Small intestine (tissue), 16 donors: ENCODE measurements at places on chromosomes 2 and 18.
A peak's percentile ranks its signal among the peaks of the same experiment; 100 is the strongest.

DNA sequence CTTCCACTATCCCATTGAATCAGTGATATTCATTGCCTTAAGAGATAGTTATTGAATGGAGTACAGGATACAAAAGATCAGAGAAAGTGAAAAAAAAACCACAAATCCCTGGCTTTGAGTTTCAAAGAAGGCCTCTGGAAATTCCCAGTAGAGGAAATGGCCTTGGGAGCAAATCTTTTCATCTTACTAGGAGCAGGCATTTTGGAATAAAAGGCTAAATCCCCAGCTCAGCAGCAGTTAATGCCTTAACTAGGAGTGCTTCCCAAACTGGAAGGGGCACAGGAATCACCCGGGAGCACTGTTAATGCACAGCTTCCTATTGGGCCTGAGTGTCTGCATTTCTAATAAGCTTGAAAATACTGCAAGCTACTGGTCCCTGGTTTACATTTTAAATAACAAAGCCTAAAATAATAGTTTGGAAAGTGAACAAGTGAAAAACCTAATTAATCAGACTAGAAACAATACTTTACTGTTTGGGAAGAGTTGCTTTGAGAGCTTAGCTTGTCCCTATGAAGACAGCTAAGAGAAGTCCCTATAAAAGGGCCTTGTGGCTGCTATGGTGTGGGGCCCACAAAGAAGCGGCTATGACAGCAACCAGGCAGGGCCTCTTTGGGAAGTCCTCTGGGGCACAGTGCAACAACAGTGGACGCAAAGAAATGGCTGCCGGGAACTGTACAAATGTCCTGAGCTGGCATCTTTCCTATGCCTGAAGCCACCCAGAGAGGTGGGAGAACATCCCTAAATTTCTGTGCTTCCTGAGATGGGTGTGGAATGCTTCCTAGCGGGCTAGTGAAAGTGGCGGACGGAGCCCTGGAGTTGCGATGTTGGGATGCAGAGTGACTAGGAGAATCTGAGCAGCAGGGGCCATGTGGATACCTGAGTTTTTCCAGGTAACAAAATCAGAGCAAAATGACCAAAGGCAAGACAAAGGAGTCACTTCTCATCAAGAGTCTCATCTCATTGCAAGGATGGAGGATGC lies 117.1 kb upstream of the KLHL14 start:
- no peaks in the 10 kb centered on the region for H3K27me3 ChIP-seq
- H3K27ac ChIP-seq, result no peak overlapping the region
- no peak for DNase-seq
- H3K4me3 ChIP-seq, result no peak overlapping the region

DNA sequence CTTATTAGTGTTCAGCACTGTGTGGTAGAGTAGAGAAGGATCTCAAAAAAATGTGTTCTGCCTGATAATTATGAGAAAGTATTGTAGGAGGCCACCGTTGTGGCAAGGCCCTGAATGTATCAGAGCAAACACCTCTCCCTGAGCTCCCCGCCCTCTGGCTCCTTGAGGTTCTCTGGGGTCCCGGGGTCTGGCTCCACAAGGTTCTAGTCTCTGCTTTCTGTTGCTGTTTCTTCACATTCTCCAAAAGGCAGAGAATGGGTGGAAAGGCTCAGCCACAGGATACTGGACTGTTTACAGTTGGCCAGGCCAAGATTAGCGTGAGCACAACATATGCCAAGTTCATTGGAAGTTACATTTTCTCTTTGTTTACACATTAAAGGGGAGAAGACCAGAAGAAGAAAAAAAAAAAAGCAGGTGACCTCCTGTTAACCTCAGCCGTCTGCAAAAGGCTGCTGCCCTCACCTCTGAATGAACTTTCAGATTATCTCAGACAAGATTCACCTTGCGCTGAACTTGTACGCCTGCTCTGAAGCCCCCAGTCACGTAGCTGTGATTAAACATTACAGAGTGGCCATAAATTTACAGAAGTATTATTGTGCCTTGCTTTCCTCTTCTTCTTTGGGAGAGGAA lies 56.6 kb upstream of the CYP26B1 start:
- no peaks in the 10 kb centered on the region for H3K27me3 ChIP-seq
- H3K4me3 ChIP-seq, result no peak overlapping the region
- H3K4me1 ChIP-seq, result peaks cover 29% of the 10 kb centered on the region
- peak overlapping the region; percentile 32 for H3K27ac ChIP-seq
- no peaks in the 10 kb centered on the region for H3K36me3 ChIP-seq
- peak; percentile 80 for DNase-seq

DNA sequence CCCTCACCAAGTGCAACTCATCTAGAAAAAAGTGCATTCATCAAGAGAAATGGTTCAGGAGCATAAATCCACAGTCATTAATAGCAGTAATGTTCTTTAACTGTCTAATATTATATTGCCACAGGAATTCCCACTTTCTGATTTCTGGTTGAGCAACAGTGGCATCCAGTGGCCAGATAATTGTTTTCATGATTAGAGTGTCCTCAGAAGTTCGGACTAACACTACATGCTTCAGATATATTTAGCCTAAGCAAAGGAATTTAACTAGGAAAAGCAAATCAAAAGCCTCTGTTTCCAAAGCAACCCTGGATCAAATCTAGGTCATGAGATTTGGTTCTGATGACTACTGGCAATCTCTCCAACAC lies 9.8 kb upstream of the ERBB4 start:
- no peaks in the 10 kb centered on the region for H3K4me1 ChIP-seq
- DNase-seq, result peak; percentile 22
- no peak overlapping the region for H3K27ac ChIP-seq
- H3K4me3 ChIP-seq, result no peak overlapping the region
- no peaks in the 10 kb centered on the region for H3K27me3 ChIP-seq
- no peaks in the 10 kb centered on the region for H3K36me3 ChIP-seq

GRCh38 chr2:123840574-123840973 lies 184.5 kb upstream of the CNTNAP5 start:
- no peak overlapping the region for H3K4me3 ChIP-seq
- H3K27ac ChIP-seq, result no peak overlapping the region
- H3K4me1 ChIP-seq, result no peaks in the 10 kb centered on the region
- H3K27me3 ChIP-seq, result no peaks in the 10 kb centered on the region
- no peak for DNase-seq

DNA sequence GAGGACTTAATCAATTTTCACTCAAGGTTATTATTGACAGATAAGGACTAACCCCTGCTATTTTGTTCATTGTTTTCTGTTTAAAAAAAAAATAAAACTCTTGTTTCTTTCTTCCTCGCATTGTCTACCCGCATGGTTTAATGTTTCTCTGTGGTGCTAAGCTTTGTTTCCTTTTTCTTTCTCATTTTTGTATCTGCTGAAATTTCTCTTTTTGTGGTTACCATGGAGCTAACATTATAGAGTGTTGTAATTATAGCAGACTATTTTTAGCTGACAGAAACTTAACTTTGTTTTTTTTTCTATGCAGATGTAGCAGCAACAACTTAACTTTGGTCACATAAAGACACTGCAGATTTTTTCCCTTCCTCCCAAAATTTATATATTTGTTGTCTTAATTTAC lies 43.1 kb upstream of the CHN1 start:
- H3K36me3 ChIP-seq, result no peaks in the 10 kb centered on the region
- H3K27ac ChIP-seq, result no peak overlapping the region
- no peaks in the 10 kb centered on the region for H3K27me3 ChIP-seq
- no peak for DNase-seq

- DNase-seq, result no peak
- H3K4me3 ChIP-seq, result no peak overlapping the region
- no peaks in the 10 kb centered on the region for H3K36me3 ChIP-seq
- no peaks in the 10 kb centered on the region for H3K4me1 ChIP-seq
- no peaks in the 10 kb centered on the region for H3K27me3 ChIP-seq
- no peak overlapping the region for H3K27ac ChIP-seq
Observed at GRCh38 chr2:70569559-70569958, 15.9 kb upstream of the TGFA start.
